ENCODE measurements at places on chromosomes 7 and 10.

DNA sequence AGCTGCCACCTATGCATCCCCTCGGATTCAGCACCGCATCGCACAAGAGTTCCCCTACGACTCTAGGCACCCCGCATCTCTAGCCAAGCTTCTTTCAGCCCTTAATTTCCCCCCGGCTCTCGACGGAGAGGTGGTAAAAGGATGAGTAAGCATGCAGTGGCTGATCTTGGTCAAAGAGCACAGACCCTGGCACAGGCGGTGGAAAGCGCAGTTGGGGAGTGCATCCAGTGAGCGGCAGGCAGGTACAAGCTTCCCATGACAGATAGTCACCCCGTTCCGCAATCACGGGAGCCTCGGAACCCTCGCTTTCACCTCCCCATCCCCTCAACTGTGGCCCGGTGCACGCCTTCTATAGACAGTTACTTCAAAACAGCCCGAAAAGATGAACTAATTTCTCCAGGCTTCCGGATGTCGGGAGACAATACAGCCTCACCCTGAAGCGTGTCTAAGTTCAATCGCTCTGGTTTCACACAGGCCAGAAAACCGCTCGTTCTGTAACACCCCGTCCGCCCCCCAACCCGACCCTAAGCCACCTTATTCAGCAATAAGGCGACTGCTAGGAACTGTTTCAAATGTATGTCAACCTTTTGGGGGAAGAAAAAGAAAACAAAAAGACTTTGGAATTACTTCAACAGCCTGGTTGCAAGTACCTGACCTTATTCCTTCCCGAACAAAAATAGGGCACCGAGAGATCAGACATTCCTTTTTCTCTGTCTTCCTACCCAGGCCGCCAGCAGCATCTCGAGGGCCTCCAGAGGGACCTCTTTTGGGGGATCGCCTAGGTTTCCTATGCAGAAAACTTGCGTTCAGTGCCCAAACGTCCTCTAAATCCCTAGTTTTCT lies 1.4 kb downstream of the RHEB start:
- DNase-seq: no peak

GRCh38 chr10:62811159-62811875 lies 4.8 kb downstream of the EGR2 start:
- no peak for DNase-seq

DNA sequence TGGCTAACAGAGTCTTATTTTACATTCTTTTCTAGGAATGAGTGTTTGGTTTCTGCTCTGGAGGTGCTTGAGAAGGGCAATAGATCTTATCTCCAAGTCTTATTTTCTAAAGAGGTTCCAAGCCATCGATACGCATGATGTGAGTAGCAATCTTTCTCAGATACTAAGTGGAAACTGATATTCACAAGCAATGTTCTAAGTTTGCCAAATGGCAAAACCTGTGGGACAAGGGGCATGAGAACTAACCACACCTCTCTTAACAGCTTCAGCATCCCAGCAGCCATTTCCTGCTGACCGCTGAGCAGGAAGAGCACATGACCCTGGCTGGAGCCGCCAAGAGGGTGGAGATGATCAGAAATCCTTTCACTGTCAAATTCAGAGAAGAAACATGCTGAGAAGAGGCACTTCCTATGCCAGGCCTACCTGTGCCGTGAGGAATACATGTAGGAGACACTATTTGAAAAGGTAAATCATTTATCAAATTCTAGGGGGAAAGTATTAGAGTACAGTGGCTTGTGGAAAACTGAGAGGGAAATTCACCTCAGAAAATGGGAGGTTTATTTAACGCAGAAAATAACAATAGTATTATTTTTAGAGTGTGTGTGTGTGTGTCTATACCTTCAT lies 35.2 kb downstream of the CCDC71L start:
- DNase-seq: no peak

DNA sequence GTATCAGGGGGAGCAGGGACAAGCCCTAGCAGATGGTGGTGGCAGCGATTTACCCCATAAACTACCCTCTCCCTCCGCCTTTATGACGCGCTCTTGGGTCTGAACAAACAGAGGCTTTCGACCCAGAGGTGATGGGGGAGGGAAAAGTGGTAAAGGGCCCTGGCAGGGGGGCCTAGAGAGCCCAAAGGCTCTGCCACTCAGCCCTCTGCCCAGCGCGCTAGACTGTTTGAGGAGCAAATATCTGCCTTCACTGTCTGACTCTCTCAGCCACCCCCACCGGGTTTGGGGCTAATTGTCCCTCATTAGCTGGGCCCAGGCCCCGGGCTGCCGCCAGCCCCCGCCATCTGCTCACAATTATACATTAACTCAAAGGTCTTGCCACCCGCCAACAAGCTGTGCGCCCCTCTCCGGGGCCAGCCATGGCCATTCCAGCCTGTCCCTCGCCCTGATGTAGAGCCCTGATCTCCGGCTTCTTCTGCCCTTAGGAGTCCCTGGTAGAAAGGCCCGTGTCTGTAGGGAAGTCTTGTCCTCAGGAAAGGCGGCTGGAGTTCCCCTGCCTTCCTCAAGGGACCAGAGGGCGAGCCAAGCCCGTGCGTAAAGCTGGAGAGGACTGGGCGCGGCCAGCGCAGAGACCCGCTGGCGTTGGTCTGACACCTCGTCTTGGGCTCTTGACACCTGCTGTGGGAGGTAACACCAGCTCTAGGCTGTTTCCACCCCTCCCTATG lies 1.9 kb upstream of the PAX4 start:
- no peak for DNase-seq

GRCh38 chr7:80895056-80895455 lies 23.8 kb downstream of the SEMA3C start:
- DNase-seq: no peak

- DNase-seq: no peak
These were observed 85.6 kb downstream of the NEUROD6 start for GRCh38 chr7:31254926-31255325.

- DNase-seq: no peak
These were observed 10.1 kb downstream of the SLC39A12 start for GRCh38 chr10:17961551-17962422.

- no peak for DNase-seq
These were observed 263.3 kb downstream of the TNS3 start for GRCh38 chr7:47318395-47319182.

DNA sequence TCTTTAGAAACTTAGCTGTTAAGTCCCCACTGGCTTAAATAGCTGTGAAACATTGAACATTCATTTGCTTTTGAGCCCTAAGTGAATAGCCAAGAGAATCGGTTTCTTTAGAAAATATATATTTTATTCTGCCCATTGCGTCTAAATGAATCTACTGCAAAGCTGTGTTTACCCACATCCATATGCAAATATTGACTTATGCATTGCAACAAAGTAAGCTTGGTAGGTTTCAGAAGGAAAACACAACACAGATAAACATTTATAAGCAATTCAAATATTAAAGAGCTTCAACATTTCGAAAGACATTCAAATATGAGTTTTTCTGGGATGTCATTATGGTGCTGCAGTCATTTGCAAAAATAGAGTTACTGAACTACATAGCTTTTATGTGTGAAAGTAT lies 257.3 kb downstream of the SH2D4B start:
- DNase-seq: no peak

- no peak for DNase-seq
These were observed 28.0 kb downstream of the OR9A2 start for GRCh38 chr7:142998966-142999365.

- no peak for DNase-seq
These were observed 53.2 kb upstream of the TMEM273 start for GRCh38 chr10:49241385-49241784.

GRCh38 chr10:31947144-31947926 lies 18.7 kb upstream of the ARHGAP12 start:
- peak; percentile 89 for DNase-seq

DNA sequence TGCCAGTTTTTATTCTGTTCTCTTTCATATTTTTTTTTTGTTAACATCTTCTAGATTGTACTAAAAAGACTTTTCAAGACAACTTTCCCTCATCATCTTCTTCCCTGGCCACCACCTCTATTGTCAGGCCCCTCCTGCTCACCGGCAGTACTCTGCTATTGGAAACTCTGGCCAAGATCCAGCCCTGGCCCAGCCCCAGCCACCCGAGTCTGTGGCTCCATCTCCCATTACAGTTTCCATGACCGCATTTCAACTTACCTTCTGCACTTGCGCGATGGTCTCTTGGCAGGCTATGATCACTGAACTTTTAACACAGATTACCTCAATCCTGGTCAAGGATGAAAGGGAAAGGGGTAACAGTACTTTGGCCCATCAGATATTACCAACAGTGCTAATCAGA lies 137.7 kb upstream of the POM121L12 start:
- no peak for DNase-seq

GRCh38 chr7:117023325-117023854 lies 70.1 kb downstream of the ST7 start:
- DNase-seq: no peak

GRCh38 chr7:13797545-13797944 lies 191.9 kb downstream of the ETV1 start:
- DNase-seq: no peak

DNA sequence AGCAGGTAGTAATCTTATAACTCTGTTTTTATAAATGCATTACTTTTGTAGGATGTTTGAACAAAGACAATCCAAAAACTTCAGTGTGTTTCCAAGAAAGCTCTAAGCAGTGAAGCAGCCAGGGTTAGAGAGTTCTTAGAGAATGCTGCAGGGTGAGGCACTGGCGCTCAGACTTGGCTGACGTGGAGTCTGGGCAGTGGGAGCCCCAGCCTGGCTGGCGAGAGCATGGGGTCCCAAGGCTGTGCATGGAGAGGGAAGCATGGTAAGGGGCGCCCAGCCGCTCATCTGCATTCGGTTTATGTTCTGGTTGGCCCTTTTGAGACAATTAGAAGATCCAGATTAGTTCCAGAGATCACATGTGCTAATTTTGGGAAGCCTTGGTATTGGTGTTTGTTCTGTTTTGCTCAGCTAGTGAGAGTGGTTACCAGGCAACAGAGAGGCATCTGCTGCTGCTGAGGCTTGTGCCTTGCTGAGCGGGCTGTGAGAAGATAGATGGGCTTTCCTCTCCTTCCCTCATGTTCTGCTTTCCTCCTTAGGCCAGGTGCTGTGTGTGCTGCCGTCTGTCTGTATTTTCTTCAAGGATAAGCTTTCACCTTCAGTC lies 10.3 kb downstream of the SUN1 start:
- DNase-seq: no peak

DNA sequence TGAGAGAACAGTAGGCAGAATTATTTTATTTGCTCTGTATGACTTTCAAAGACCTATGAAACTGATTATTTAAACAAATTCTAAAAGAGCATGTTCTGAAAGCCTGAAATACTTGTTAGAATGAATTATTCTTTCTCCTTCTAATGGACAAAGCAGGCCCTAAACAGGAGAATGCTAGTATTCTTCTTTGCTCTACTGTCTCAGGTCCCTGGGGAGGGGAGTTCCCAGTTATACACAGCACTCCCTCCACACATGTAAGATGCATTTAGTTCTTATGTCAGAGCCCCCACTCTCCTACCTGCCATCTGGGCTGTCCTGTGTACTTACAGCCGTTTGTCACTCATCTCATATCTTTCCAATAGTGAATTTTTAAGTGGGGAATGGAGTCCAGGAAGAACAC lies 633.5 kb upstream of the ANKRD30A start:
- DNase-seq: no peak

GRCh38 chr7:110507832-110508231 lies 583.1 kb upstream of the LRRN3 start:
- no peak for DNase-seq

GRCh38 chr7:106604303-106604924 lies 56.5 kb downstream of the CCDC71L start:
- no peak for DNase-seq

GRCh38 chr7:19560111-19560883 lies 148.5 kb downstream of the POLR1F start:
- no peak for DNase-seq

GRCh38 chr10:621981-622740 lies 67.3 kb downstream of the DIP2C start:
- no peak for DNase-seq

DNA sequence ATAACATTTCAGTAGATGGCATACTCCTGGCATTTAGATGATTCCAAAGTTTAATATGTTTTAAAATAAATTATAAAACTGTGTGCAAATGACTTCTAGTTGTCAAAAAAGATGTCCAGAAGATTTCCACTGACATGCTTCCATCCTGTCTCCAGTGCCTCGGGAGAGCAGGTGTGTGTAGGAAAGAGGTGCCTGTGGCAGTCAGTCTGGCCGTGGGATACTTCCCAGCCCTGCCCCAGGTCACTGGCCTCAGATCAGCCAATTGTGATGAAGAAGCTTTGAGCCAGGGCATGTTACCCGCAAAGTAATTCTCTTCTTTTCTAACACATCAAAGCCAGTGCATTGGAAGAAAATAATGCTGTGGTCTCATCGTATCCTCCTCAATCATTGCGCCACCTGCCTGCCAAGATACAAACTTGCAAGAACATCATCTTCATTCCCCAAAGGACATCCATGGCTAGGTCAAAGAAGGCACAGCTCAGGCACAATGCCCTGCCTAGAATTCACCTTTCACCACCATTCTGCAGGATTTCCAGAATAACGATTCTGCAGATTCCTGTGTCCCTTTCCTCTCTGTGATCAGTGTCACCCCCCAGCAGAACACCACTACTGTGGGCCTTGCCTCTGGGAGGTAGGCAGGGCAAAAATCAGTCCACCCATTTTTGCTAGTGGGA lies 6.3 kb upstream of the KCNMA1 start:
- no peak for DNase-seq

DNA sequence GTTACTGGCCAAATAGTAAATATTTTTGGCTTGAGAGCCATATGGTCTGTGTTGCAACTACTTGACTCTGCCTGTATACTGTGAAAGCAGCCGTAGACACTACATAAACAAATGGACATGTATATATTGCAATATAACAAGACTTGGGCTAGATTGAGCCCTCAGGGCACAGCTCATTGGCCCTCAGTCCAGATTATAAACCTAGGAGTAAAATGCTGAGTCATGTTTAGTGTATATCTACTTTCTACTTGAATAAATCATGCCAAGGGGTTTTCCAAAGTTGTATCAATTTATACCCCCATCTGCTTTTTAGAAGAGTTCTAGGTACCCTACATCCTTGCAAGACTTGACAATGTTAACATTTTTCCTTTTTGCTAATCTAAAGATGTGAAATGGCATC lies 27.4 kb upstream of the POU6F2 start:
- no peak for DNase-seq

DNA sequence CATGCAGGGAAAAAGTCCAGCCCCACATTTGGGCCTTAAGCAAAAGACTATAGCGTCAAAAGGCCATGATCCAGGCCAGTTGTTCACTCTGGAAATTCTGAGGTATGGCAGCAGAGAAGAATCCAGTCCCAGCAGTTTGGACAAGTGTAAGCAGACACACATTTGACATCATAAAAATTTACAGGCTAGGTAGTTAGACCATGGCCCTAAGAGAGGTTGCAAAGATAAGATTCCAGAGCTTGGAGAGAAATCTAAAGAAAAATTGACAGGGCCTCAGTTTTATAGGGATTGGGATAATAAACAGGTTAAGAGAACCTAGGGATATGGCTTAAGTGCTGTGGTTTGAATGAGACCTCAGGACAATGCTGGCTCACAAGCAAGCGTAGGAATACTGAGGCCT lies 884.4 kb upstream of the SORCS1 start:
- no peak for DNase-seq

Data from fibroblast of skin of left biceps (primary cell).